ENCODE measurements at places on chromosomes 3 and 15. TPM values are rescaled to one million over a fixed set of nuclear protein-coding genes. Genes with fewer than 3 reads are reported as not detected.

The CYP1A1 gene
- 1.2 TPM for total RNA-seq

The UPK1B gene
- total RNA-seq: 0.98 TPM

The LRRC31 gene
- total RNA-seq: not detected

The TEX55 gene
- total RNA-seq: not detected

The CXCR6 gene
- not detected for total RNA-seq

The KIAA1143 gene
- 15.8 TPM for total RNA-seq

The CLDN16 gene
- total RNA-seq: 0.30 TPM

The CILP gene
- 0.07 TPM for total RNA-seq

The DUT gene
- 46.0 TPM for total RNA-seq

The GREM1 gene
- total RNA-seq: 166 TPM

The BMF gene
- total RNA-seq: 3.8 TPM

The CHRNA5 gene
- total RNA-seq: 0.78 TPM

All from smooth muscle cell of the pulmonary artery (primary cell).